ENCODE measurements at places on chromosomes 3 and 15.

DNA sequence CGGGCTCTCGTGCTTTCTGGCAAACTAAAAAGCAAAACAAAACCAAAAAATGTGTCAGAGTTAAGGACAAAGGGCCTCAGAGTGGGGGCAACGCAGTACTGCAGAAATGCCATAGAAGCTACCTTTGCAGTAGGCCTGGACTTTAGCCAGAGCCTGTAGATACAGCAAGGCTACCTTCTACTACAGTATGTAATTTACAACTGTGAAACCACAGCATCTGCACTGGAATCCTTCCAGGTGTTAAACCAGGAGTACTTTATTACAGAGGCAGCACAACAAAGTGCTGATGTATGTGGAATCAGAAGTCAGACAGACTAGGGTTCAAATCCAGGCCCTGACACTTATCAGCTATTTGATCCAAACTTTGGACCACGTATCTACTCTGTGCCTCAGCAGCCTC is 34.9 kb downstream of the RUBCN start:
- no peak for DNase-seq

DNA sequence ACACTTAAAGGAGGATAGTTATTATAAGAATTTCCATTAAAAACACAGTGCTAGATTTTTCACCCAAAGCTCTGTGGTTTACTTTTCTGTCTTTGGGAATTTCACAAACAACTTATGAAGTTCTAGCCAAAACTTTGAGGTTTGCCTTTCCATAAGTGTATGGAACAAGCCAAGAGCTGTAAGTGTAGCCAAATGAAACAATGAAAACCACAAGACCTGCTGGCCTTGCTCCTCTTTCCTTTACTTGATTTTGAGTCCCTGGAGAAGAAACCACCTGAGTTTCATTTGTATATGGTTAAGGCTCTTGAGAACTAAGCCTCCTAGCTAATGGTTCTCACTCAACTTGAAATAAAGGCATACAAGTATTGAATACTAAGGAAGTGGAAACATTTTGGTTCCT is 365.3 kb upstream of the EPHA3 start:
- no peak for DNase-seq

- no peak for DNase-seq
Observed at GRCh38 chr3:189714991-189715961, 84.1 kb downstream of the TP63 start.

DNA sequence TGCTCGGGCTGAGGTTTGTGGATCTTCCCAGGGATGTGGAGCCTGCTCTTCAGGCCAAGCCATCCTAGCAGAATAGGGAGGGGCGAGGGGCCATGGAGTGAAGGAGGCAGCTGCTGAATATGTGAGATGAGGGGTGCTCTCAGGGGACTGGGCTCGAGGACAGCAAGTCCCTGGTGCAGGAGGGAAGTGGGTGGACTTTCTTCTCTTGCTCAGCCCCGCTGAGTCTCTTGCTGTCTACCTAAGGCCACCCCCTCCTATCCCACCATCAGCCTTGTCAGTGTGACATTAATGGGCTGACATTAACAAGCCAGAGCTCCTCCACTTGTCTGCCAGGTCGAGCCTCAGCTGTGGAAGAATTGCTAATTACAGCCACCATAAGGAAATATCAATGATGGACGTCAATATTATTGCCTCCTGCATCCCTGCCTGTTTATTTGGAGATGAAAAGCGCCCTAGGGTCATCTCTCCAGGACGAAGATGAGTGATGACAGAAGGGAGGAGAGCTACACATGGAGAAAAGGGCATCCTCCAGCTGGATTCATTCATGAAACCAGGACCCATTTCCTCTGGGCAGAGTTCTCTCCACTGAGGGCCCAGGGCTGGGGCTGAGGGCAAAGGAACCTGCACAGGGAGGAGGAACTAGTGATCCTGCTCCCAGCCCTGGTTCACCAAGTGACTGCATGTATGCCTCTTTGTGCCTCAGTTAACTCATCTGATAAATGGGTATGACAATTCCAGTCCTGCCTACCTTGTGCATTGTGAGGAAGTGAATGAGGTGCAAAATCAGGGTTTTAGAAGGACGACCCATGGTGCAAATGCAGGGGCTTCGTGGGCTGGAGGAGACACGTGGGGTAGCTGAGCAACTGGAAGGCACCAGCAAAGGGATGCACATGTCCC is 34.9 kb upstream of the LINGO1 start:
- DNase-seq, result no peak

DNA sequence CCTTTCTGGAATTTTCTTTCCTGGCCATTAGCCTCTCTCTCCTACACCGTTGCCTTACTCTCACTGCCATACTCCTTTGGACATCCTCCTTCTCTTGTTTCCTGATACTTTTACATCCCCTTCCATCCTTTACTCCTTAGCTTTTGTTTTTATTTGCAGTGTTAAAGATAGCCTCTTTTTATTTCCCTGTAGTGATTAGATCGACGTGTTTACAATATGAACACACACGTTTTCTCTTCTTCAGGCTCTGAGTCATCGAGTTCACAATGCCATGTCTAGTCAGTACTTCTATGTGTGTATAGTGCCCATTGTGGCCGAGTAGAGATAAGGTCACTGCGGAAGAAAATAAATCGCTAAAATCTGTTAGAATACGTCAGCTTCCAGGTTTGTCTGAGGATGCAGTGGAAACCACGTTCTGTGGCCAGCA is 208.5 kb downstream of the LPP start:
- DNase-seq, result no peak

Measured in activated gamma-delta T cell treated with Interleukin-2 at 50 U/mL for 16 hours (primary cell).